Fibroblast of the conjunctiva (primary cell): ENCODE measurements at places on chromosomes 2 and 18.
A peak's percentile ranks its signal among the peaks of the same experiment; 100 is the strongest.

- DNase-seq, result no peak
Measured at GRCh38 chr18:22348521-22349316, 69.0 kb downstream of the CTAGE1 start.

- no peak for DNase-seq
Measured at GRCh38 chr2:105683011-105683492, 61.7 kb upstream of the NCK2 start.

DNA sequence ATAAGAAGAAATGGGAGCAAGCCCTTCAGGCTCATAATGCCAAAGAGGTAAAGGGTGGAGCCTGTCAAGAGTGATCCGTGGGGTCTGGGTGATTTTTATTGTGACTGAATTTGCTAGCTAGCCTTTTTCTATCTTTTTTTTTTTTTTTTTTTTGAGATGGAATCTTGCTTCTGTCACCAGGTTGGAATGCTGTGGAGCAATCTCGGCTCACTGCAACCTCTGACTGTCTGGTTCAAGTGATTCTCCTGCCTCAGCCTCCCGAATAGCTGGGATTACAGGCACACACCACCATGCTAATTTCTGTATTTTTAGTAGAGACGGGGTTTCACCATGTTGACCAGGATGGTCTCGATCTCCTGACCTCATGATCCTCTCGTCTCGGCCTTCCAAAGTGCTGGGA is 29.1 kb downstream of the DRC1 start:
- no peak for DNase-seq

DNA sequence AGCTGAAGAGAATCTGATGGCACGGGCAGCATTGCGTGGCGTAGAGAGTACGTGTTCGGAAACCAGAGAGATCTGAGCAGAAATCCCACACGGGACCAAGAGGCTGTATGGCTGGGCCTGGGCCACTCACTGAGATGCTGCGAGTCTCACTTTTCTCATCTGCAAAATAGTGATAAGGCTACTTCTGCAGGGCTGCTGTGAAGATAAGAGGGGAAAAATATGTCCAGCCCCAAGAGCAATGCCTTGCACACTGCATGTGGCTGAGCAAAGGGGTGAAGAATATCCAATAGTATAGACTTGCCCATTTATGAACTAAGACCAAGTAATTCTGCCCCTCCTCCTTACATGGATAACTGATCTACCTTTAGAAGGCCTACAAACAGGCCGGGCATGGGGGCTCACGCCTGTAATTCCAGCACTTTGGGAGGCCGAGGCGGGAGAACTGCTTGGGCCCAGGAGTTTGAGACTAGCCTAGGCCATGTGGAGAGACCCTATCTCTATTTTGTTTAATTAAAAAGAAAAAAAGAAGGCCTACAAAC is 3.1 kb downstream of the FECH start:
- DNase-seq, result no peak

- DNase-seq, result no peak
Measured at GRCh38 chr2:113234721-113235346, 43.9 kb downstream of the PAX8 start.

GRCh38 chr2:123906361-123906760 is 118.7 kb upstream of the CNTNAP5 start:
- no peak for DNase-seq

GRCh38 chr18:59388817-59389216 is 29.8 kb upstream of the LMAN1 start:
- no peak for DNase-seq

GRCh38 chr2:42102591-42103450 is 55.0 kb downstream of the PKDCC start:
- no peak for DNase-seq

DNA sequence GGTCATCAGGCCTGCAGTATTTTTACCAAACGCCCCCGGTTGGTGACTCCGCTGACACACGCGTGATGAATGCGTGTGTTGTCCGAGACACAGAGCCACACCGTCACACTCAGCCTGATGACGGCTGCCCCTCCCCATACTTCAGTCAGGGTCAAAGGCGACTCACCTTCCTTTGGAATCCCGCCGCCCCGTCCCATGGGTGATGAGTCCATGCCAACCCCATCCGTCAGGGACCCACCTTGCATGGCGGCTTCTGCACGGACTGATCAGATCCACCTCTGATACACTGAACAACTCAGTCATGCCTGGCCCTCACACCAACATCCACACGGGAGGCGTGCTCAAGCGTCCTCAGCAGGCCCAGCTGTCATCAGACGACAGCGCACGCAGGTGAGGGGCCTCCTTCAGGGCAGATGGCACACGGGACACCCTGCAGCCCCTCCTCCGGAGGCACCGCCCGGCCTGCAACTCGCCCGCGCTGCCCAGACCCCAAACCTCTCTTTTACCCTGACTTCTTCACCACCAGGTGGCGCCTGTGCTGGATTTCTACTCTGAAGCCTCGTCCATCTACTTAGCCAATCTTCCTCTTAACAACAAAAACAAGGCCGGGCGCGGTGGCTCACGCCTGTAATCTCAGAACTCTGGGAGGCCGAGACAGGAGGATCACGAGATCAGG is 89.2 kb downstream of the ZNF516 start:
- peak; percentile 22 for DNase-seq

GRCh38 chr2:181356526-181357130 is 100.6 kb upstream of the ITGA4 start:
- no peak for DNase-seq

DNA sequence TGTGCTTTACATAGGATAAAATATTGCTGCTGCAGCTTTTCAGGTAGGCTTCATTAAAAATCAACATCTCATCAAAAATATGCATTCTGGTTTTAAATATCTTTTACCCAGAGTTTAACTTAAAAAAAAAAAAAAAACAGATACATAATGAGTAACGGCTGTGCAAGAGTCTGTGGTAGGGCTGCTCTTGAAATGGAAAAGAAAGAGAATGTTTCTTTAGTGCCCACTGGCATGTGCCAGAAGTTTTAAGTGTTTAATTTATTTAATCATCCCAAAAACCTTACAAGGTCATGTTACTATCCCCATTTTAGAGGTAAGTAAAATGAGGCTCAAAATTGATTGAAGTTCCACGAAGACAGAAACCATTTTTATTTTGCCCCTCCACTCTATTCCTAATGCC is 92.1 kb downstream of the SLC8A1 start:
- DNase-seq, result no peak

GRCh38 chr2:201795607-201796477 is 10.5 kb upstream of the CDK15 start:
- no peak for DNase-seq

- no peak for DNase-seq
Measured at GRCh38 chr2:19861813-19862212, 40.0 kb downstream of the TTC32 start.

- DNase-seq, result no peak
Measured at GRCh38 chr2:200461846-200462710, 47.8 kb downstream of the KCTD18 start.

DNA sequence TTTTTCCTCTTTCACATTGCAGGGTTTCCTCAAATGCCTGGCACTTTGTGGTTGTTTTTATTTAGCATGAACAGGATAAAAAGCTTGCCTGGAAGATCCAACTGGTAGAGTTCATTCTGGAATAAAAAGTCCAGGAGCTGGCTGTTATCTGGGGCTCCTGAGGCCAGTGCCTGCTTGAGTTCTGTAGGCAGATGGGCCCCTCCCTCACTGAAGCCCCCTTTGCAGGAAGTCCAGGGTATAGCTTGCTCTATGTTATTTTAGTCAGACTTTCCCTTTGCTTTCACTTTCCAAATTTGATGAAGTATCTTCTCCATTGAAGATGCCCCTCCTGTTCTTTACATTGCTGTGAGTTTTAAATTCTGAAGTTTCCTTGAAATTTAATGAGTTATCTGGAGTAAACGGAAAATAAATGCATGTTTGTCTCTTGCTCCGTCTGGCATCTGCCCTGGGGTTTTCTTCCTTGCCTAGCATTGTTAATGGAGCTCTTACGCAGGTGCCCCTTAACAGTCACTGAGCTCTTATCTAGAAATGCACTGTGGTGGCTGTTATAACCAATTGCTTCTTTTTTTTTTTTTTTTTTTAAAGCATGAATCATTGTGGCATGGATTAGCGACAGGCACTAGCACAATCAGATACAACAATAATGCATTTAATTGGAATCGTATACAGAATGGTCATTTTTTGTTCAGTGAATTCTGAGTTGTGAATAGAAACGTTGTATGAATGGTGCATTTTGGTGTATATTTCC is 27.0 kb upstream of the LPIN1 start:
- no peak for DNase-seq

GRCh38 chr2:72148837-72149555 is 1.3 kb upstream of the CYP26B1 start:
- DNase-seq, result no peak

- no peak for DNase-seq
Measured at GRCh38 chr2:52144590-52144989, 1112.7 kb upstream of the NRXN1 start.

GRCh38 chr2:144571770-144572169 is 51.9 kb upstream of the ZEB2 start:
- no peak for DNase-seq

- DNase-seq, result no peak
Measured at GRCh38 chr2:122433123-122433754, 677.8 kb downstream of the TSN start.

- no peak for DNase-seq
Measured at GRCh38 chr2:117714110-117714509, 100.4 kb upstream of the DDX18 start.

DNA sequence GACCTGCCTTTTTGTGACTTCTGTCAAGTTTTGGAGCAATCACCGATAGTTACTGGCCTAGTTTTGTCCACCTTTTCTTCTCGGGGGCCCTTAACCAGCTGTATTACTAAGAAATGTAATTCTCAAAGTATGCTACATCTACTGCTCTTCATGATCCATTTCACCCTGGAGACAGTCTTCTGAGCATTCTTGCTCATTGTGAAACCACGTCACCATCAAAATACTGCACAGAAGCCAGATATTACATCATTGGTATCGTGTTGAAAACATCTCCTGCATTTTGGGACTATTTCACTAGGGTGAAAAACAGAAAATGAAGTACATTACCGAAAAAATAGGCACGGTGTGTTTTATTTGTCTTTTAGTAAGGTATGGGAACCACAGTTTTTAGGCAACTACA is 11.7 kb downstream of the LYPD6B start:
- DNase-seq, result no peak

DNA sequence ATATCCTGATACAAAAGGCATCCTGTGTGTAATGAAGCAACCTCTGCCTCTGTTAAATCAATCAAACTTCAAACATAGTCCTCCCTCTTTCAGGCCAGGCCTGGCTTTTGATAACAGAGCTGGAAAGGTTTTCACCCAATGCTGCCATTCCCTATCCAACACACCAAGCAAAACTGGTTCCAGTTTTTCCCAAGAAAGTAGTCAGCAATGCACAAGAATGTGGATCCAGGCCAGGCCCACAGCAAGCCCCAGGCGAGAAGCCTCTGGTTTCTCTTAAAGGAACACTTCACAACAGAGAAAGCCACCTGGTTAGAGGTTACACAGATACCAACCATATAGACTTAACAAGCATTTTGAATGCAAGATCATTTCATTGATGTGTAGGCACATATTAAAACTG is 49.2 kb upstream of the CCDC150 start:
- no peak for DNase-seq

DNA sequence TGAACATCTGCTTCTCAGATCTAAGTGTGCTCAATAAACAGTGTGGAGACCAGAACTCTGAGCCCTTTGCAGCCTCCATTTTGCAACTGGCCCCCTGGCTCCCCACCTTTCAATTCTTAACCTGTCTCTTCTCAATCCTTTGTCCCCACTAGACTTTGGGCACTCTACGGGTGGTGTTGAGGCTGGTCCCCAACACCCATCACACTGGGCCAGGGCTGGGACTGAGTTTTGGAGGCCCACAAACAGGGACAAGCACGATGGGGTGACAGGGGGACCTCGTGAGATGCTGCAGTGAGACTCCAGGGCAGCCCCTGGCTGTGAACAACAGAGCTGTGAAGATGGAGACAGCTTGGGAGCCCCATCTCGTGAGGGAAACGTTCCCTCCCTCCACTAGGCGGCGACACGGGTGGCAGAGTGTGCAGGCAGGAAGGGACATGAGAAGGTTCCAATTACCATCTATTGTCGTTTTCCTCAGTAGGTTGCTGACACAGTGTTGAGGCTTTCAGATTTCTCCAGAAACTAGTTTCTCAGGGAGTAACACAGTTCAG is 1.2 kb downstream of the ANKMY1 start:
- no peak for DNase-seq

DNA sequence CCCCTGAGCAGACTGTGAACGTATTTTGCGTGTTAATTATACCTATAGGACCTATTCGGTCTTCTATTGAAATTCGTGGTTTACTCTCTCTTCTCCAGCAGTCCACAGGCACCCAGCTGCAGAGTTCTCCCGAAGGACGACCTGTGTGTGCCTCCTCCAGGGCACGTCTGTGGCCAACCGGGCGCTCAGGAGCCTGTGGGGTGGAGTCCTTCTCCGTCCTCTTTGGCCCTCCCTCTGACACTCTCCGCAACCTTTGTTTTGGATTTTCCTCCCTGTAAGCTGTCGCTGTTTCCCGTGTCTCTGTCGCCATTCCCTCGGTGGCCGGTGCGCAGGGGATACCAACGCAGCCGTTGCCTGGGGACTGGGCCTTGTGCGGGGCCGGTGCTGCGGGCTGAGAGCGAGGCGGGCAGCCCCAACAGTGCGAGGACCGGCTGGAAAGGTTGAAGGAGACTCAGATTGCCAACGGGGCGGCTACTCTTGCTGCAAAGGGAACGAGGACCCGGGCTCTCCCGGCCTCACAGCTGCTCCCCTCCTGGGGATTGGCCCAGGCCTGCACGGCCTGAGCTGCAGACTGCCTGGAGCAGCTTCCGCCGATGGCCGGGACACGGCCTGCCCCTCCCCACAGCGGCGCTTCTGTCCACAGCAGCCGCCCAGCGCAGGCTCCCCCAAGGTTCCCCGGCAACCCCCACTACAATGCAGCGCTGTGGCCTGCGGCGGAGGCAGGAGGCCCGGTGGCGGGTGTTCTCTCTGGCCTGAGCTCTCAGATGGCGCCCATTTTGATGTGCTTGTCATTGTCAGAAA is 221.0 kb downstream of the MTX2 start:
- DNase-seq, result no peak

GRCh38 chr18:54020966-54021365 is 203.5 kb downstream of the MBD2 start:
- no peak for DNase-seq
